ENCODE measurements at places on chromosomes 3 and 15.

- no peak for DNase-seq
Observed at GRCh38 chr15:73270366-73271097, 98.2 kb downstream of the HCN4 start.

GRCh38 chr3:49401766-49402165 is 10.0 kb downstream of the RHOA start:
- DNase-seq: no peak

- DNase-seq: no peak
Observed at GRCh38 chr15:94476686-94477085, 245.3 kb downstream of the MCTP2 start.

- peak; percentile 87 for DNase-seq
Observed at GRCh38 chr3:160707187-160707794, 30.3 kb downstream of the ARL14 start.

DNA sequence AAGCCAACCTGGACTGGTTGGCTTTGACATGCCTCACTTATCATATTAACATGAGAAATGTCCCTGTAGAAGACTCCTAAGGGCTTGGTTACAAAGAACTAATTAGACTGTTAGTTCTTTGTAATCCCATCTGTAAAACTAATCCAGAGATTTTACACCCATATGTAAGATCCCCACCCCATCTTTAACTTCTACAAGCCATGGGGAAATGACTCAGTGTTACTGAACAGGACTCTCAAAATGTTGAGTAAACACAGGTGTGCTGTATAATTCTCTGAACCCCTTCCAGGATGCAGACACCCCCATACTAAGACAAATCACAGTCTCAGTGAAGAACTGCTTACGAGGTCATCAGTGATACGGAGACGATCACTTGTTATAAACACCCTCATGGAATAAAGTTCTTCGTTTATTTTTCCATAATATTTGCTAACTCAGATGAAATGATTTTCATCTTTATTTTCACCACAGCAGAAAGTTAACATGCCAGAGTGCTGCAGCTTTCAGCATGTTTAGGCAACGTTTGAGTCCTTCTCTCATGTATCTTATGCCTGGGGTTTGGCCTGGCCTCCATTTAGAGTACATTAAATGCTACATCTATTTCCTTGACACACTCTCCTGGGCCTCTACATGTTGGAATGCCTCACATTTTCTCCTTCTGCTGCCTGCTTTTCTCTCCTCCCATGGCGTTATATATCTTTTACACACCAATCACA is 55.3 kb upstream of the LEKR1 start:
- no peak for DNase-seq

GRCh38 chr3:105030211-105030610 is 336.5 kb upstream of the ALCAM start:
- no peak for DNase-seq

- peak; percentile 83 for DNase-seq
Observed at GRCh38 chr3:197541756-197542539, 13.8 kb downstream of the BDH1 start.

GRCh38 chr3:151568184-151568583 is 107.3 kb upstream of the IGSF10 start:
- DNase-seq: no peak

- no peak for DNase-seq
Observed at GRCh38 chr3:36926292-36926897, 18.5 kb downstream of the TRANK1 start.

GRCh38 chr3:31105438-31106077 is 211.1 kb upstream of the GADL1 start:
- no peak for DNase-seq

DNA sequence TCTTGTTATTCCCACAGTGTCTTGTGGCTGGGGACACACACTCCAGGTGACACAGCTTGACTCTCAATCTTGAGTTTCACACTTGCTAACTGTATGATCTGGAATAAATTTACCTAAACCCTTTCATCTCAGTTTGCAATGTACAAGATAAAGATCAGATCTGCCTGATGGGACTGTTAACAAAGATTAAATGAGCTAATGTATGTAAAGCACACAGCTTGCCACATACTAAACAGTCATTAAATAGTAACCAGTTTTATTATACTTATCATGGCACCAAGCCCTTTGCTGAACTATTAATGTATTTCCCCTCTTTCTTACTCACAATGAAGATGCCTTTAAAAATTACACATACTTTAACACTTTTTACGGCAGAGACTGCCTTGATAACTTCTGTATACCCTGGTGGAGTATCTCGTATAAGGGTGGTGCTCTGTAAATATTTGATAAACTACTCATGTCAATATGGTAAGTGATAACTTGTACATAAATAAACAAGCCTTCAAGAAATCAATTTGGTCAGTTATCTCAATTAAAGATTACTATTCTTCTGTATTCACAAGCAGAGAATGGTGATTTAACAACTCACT is 184.5 kb downstream of the STAG1 start:
- no peak for DNase-seq

GRCh38 chr3:49411535-49411967 is 225 bp downstream of the RHOA start:
- peak; percentile 38 for DNase-seq

DNA sequence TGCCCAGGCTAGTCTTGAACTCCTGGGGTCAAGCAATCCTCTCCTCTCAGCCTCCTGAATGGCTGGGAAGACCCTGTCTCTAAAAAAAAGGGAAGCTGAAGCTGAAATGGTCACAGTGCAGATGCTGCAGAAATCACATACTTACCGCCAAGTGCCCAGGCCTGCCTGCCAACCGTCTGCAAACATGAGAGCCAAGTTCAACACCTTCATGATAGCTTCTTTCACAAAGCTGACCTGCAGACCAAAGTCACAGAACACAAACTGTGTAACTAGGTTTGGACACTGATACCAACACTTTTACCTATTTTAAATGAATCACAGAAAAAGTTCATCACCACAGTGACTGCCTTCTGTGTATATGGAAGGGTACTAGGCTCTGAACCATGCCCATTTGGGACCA is 22.8 kb upstream of the CYFIP1 start:
- DNase-seq: no peak

DNA sequence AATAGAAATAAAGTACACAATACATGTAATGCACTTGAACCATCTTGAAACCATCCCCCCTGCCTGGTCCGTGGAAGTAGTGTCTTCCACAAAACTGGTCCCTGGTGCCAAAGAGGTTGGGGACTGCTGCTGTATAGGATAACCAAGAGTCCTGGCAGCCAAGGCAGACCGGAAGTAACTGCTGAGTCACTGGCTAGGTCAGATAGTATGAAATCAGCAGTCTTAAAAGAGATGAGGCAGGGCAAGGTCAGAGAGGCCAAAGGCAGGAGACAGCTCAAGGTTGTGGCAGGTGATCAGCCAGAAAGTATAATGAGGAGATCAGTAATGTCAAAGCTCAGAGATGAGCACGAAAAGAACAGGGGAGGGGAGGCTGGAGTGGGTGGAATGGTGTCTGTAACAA is 60.2 kb downstream of the MAP3K13 start:
- DNase-seq: no peak

GRCh38 chr15:61835496-61836106 is 224.6 kb downstream of the VPS13C start:
- DNase-seq: peak; percentile 73

DNA sequence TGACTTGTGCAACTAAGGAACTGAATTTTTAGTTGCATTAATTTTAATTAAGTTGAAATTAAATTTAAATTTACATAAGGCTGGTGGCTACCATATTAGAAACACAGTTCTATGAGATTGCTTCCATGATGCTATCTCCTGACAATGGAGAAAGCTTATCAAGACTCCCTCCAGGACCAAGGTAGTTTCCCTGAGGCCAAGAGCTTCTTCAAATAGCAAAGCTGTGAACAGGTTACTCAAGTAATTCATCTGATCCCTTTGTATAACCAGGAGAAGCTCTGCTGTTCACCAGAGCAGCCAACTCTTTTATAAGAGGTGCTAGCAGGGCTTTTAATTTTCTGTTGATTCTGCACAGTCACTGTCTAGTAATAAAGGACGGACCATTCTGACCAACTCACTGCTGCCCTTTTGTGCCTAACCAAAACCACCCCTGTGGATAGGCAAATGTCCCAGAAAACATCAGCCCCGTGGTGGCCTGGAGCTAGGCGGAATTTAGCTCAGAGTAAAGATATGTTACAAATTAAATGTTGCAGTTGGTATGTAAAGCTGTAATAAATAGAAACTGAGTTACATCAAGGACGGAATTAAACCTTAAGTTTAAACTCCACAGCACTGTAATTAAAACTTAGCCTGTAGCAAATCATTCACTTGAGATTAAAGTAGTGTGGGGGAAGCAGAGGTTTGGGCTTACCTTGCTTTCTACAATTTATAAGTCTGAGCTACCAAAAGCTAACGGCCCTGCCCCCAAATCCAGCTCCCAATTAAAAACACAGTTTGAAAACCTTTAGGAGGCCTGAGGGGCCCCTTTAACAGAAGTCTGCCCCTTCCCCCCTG is 55.6 kb upstream of the LRTM1 start:
- no peak for DNase-seq

DNA sequence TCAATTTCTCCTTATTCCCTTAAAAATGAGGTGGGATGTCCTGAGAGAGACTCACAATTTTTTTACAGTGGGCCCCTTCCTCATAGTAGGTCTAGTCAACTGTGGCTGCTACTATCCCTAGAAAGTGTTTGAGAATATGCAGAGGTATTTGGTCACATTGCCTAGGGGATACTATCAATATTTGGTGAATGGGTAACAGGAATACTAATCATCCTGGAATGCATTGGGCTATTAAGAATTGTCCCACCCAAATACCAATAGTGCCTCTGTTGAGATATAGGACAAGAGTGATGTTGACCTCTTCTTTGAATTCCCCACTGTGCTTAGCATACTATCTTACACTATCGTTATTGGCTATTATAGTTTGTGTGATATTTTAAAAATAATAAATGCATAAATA is 389.4 kb downstream of the DIPK2A start:
- no peak for DNase-seq

GRCh38 chr15:80695911-80696661 is 976 bp downstream of the ABHD17C start:
- DNase-seq: no peak

- DNase-seq: no peak
Observed at GRCh38 chr3:194548346-194549321, 61.8 kb upstream of the ATP13A3 start.

GRCh38 chr15:69971771-69972170 is 125.9 kb downstream of the TLE3 start:
- DNase-seq: no peak

DNA sequence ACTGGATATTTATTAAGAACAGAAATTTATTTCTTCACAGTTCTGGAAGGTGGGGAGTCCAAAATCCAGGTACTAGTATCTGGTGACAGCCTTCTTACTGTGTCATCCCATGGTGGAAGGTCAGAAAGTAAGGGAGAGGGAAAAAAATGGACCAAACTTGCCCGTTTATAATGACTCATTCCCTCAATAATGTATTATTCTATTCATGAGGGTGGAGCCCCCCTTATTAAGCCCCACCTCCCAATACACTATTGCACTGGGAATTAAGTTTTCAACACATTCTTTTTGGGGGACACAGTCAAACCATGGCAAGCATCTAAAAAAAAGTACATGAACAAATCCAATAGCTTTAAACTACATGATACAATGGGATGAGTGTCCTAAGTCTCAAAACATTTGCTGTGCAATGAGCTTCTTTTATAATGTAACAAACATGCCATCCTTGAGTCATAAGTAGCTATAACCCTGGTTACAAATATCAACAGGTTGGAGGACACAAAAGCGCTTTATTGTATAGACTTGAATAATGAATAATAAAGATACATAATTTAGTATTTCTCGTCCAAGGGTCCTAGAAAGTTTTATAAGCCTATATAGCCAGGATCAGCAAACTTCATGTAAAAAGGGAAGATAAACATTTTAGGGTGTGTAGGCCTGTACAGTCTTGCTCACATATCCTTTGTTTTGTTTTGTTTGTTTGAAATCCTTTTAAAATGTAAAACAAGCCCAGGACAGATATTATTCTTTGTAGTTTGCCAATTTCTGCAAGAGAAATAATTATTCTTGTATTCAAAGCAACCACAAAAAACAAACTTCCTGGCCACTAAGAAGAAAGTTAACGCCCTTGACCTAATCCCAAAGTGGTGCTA is 160.6 kb upstream of the RAP2B start:
- no peak for DNase-seq

DNA sequence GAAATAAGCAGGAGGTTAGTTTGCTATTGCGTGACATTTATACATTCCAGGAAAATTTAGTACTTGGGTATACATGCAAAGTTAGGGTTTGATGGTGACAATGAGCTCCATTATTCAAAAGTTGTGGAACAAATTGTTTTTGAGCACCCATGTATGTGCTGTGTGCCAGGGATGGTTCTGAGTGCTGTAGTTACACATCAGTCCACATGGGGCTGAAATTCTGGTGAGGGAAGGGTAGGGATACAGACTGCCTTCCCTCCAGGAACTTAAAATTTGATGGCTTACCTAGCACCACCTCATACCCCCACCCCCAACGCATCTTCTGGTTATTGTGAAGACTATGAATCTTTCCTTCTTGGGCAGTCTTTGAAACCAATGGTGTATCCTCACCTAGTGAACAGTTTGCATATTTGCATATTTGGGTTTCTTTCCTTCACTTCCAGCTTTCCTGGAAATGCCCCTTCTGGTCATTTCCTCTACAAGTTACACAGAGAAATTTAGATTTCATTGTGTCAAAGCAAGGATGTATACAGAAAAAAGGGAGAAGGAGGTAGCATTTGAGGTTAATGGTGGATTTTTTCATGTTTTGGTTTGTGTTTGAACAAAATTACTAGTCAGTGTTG is 222.0 kb upstream of the IL12A start:
- peak; percentile 72 for DNase-seq

DNA sequence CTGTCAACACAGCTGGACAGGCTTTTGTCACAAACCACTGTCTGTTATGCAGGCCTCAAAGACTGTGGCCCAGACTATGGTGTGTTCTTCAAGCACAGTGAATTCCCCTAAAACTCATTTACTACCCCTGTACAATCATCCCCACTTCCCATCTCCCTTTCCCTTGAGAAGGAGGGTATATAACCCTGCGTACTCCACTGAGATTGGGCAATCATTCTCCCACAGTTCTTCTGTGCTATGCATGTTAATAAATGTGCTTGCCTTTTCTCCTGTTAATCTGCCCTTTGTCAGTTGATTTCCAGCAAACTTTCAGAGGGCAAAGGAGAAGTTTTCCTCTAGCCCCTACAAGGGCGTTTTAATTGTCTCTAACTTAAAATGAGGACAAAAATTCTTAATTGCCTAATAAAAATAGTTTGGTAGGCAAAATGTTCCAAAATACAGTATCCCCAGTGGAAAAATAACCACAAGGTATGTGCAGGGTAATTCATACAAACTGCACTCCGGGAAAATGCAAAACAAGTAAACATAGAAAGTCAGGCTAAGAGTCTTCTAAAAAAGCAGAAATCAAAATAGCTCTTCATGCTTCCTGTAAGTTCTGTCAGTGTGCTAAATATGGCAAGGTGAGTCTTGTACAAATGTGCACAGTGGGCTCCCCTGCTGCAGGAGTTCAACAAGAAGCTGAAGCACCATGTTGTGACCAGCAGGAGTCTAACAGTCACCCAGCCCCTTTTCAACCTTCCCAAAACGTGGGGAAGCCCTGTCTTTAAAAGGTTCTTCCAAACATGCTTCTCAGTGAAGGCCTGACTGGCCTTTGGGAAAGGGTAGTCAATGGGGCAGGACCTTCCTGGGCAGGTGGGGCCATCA is 10.2 kb downstream of the ATP10A start:
- DNase-seq: no peak

Data from Ammon's horn (tissue), 1 donor.